ENCODE measurements at places on chromosomes 1 and 21.

DNA sequence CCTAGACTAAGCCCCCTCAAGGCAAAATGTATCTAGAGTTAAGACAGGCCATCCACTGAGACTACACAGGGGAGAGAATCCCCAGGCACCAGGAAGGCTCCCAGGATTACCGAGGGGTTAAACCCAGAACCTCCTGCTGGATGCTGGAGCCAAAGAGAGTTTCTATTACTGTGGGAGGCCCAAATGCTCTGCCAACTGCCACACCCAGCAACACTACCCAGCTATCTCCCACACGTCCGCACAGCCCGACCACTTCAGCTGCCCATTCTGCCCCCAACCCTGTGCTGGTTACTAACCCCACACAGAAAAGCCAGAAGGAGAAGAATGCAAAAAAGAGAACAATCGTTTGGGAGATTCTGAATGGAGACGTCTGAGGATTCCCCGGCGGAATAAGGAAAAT is 63.6 kb downstream of the CD46 start:
- DNase-seq: no peak

GRCh38 chr1:203054184-203054583 is 27.9 kb downstream of the PPFIA4 start:
- DNase-seq: no peak

GRCh38 chr1:23741609-23742008 is 1.7 kb upstream of the ELOA start:
- no peak for DNase-seq

- no peak for DNase-seq
Observed at GRCh38 chr1:55803429-55803828, 588.3 kb upstream of the USP24 start.

GRCh38 chr1:212688341-212689047 is 11.1 kb downstream of the BATF3 start:
- DNase-seq: peak; percentile 47

Measured in EL (cell line).